ENCODE measurements at places on chromosomes 12 and 14.
A peak's percentile ranks its signal among the peaks of the same experiment; 100 is the strongest.

GRCh38 chr12:50923361-50924130, 28.8 kb upstream of the HIGD1C start:
- DNase-seq: no peak

- DNase-seq: no peak
Observed at GRCh38 chr14:63788011-63788933, 60.4 kb upstream of the SGPP1 start.

DNA sequence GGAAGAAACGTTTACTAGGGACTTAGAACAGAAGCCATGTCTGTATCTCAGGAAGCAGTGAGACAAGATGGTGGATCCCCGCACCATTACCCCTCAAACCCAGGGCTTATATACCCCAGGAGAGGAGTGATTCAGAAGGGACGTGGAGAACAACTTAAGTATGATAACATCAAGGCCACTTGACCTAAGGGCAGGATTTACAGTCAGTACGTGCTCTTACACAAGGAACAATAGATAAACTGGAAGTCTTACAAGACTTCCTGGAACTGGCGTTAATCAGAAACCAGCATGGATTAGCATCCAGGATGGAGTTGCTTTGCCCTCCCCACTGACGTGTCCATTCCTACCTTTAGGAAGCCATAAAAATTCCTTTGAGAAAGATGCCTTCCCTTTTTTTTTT, 8.6 kb upstream of the ETFBKMT start:
- DNase-seq: no peak

- no peak for DNase-seq
Observed at GRCh38 chr12:89166525-89166934, 185.8 kb downstream of the DUSP6 start.

DNA sequence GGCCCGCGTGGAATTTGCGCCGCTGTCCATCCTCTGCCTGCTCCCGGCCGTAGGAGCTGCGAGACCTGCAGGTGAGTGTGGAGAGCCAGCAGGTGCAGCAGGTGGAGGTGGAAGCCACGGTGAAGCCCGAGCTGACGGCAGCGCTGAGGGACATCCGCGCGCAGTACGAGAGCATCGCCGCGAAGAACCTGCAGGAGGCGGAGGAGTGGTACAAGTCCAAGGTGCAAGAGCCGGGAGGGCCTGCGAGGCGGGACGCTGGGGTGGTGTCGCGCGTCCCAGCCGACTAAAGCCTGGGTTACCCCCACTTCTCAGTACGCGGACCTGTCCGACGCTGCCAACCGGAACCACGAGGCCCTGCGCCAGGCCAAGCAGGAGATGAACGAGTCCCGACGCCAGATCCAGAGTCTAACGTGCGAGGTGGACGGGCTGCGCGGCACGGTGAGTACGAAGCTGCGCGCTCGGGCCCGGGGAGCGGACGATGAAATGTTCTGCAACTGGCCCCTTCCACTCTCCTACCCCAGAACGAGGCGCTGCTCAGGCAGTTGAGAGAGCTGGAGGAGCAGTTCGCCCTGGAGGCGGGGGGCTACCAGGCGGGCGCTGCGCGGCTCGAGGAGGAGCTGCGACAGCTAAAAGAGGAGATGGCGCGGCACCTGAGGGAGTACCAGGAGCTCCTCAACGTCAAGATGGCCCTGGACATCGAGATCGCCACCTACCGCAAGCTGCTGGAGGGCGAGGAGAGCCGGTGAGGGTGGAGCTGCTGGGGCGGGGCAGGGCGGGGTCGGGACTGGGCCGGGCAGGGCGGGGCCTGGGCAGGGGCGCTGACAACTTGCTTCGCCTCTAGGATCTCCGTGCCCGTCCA, 2.1 kb downstream of the PRPH start:
- DNase-seq: peak; percentile 64

GRCh38 chr12:1421091-1421846, 173.1 kb downstream of the FBXL14 start:
- DNase-seq: no peak

DNA sequence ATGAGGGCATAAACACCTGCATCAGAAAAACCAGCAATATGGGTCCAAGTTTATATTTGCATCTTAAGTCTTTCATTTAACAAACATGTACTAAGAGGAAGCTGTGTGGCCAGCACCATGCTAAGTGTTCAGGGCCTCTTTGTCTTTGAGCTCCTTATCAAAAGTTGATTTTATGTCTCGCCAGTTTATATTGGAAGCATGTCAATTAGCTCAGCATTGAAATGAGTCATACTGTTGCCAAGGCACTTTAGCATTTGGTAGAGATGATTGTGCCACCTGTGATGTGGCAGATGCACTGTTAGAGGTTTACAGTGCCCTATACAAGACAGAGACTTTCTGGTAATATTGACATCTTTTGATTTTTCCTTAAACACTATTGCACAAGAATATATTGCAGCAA, 68.5 kb downstream of the BHLHE41 start:
- peak; percentile 29 for DNase-seq

DNA sequence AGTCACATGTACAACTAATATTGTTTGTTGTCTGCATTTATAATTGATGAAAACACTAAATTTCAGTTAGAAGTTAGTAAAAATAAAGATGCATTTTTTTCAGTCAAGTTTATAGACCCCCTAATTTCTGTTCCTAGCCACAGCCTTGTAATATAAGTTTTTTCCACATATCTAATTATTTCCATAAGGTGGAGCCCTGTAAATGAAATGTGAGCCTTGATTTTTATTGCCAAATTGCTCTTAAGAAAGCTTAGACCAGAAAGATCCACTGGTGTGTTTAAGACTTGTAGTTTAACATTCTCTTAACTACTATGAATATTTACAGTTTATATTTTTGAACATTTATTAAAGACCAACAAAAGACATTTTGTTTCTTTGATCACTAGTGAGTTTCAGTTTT, 322.1 kb upstream of the RGS6 start:
- no peak for DNase-seq

- DNase-seq: no peak
Observed at GRCh38 chr14:54906075-54906474, 3.4 kb upstream of the GCH1 start.

DNA sequence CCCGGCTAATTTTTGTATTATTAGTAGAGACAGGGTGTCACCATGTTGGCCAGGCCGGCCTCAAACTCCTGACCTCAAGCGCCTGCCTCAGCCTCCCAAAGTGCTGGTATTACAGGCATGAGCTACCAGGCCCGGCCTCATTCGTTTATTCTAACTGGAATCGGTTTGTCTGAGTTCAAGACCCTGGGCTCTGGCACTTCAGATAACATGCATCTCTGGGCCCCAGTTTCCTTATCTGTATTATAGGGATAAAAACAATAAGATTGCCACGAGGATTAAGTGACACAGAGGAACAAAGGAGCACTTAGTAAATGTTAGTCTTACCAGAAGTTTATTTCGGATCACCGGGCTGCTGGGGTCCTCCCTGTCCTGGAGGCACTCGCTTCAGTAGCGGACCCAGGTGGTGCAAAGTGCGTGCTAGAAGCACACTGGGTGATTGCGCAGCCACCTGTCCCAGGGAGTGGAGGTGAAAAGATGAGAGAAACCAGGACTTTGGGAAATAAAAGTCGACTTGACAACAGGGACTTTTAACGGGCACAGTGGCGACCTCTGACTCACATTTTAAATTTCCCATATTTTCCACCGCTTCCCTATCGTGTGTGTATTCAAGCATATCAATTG, 37.5 kb downstream of the ACACB start:
- no peak for DNase-seq
